Vein endothelial cell (primary cell): ENCODE measurements at places on chromosomes 3 and 15. TPM values are rescaled to one million over a fixed set of nuclear protein-coding genes. Genes with fewer than 3 reads are reported as not detected.

The SCN11A gene
- under 0.01 and 0.10 TPM in 2 replicates for total RNA-seq

The WDR49 gene
- total RNA-seq: under 0.01 and 0.10 TPM in 2 replicates

The GPR62 gene
- total RNA-seq: under 0.01 and 0.10 TPM in 2 replicates

The C3orf22 gene
- total RNA-seq: not detected in 2 replicates

The NANOGP8 gene
- 0.38 TPM in 1 of 2 replicates, not detected in the other for total RNA-seq

The PLSCR5 gene
- total RNA-seq: not detected in 2 replicates

The EAF2 gene
- 0.33 and 1.6 TPM in 2 replicates for total RNA-seq

The CATSPER2 gene
- total RNA-seq: 0.48 and 1.6 TPM in 2 replicates

The MKRN2OS gene
- total RNA-seq: not detected in 2 replicates

The SLC15A2 gene
- under 0.01 and 0.33 TPM in 2 replicates for total RNA-seq

The ATOSA gene
- 44.7 and 59.6 TPM in 2 replicates for total RNA-seq

The HESX1 gene
- total RNA-seq: 0.33 and 0.67 TPM in 2 replicates

The PDZRN3 gene
- 0.33 TPM in 1 of 2 replicates, not detected in the other for total RNA-seq
